ENCODE measurements at places on chromosomes 5 and 9. TPM values are rescaled to one million over a fixed set of nuclear protein-coding genes. Genes with fewer than 3 reads are reported as not detected.

DNA sequence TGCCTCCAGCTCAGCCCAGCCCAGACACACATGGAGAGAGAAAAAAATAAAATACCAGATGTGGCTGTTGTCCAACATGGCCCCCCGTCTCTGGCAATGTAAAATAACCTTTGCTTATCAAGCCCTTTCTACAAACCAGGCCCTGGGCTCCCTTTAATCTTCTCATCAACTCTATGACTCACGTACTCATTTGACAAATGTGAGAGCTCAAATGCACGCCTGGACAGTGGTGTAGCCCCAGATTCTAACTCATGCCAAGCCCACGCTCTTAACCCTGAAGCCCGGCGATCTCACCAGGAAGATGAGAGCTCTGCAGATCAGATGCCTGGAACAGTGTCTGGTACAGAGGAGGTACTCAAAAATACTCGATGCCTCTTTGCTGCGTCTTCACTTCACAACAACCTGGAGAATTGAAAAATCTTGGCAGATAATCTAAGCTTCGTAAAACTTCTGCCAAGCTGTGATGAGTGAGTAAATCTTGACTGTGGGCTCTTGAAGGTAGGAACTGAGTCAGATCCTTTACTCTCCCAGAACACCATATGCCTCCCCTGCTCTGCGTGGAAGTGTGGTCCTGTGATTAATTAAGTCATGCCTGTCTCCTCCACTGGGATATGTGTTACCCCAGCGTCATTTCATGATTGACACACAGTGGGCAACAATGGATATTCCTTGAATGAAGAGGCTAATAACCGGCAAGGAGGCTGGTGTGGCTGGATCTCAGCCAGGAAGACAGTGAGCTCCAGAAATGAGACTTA is 102.0 kb upstream of the FSTL4 start:
- DNase-seq, result no peak

GRCh38 chr5:98031496-98031895 is 742.0 kb upstream of the RGMB start:
- no peak for DNase-seq

DNA sequence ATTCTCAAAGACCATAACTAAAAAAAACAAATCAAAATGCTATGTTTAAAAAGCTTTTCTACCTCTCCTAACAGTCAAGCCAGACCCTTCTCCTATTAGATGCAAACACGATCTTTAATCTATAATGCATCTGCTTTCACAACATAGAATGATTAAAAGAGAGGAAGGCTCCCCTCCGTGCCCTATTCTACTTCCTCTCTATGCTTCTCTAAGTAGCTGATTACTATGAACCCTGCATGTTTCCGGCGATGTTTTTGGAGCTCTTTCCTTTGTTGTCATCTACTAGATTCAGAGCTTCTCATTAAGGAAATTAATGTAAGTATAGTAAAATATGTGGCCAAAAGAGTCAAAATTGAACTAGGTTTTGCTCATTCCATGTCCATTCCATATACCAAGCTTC is 29.2 kb upstream of the CEP120 start:
- DNase-seq, result no peak

GRCh38 chr9:82883436-82883835 is 179.5 kb downstream of the RASEF start:
- no peak for DNase-seq

DNA sequence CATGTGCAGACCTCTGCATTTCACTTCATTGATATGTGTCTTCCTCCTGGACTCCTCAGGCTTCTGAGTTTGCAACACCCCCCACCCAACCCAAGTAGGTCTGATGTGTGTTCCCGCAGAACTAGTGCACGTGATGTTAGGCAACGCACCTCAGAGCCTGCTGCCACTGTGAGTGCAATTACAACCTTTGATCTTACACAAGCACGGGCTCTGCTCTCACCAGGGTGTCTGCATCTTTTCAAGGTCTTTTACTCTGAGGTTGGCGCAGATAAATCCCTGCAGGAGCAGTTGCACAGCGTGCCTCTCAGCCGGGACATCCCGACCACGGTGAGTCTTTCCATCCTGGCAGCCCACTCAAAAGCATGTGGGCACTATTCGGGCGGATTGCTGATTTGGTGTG is 80.1 kb downstream of the EGFLAM start:
- no peak for DNase-seq

DNA sequence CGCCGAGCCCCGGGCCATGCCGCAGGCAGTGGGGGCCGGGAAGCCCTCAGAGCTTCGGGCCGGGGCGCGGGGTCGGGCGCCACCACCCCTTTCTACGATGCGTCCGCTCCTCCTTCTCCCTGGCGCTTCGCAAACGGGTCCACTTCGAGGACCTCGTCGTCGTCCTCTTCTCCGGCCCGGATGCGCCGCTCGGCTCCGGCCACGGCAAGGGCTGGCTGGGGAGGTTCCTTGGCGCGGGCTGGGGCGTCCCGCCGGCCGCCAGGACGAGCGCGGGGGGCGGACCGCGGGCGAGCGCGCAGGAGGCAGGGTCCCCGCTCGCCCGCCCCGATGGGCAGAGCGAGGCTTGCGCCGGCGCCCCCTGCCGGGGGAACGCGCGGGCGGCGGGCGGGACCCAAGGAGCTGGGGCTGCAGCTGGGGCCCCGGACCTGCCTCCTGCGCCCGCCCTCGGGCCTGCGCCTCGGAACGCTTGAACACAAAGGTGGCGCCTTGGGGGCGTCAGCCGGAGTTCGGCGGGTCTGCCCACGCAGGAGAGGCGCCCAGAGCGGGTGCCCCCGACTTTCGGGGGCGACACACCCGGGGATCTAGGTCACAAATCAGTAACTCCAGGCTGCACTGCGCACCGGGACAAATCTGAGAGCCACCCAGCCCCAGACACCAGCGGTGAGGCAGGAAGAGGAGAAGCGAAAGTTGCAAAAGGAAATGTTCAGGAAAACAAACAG is at the start of gene ROR2:
Gene ROR2, minus strand, starts transcription at position 283 of the 719 bp plus-strand sequence.
- no peak for DNase-seq

The TRPM3 gene
- not detected for total RNA-seq

The ITGA2 gene
- 62.0 TPM for total RNA-seq

The STK10 gene
- total RNA-seq, result 23.3 TPM

The HCN1 gene
- not detected for total RNA-seq
